AG20443 (cell line): ENCODE measurements at places on chromosomes 5 and 9.

GRCh38 chr5:154196955-154197652, 6.6 kb downstream of the GALNT10 start:
- DNase-seq = no peak

- DNase-seq = no peak
Observed at GRCh38 chr5:147734894-147735293, 47.6 kb downstream of the JAKMIP2 start.

GRCh38 chr5:167488371-167488770, 803.1 kb upstream of the WWC1 start:
- DNase-seq = no peak

- no peak for DNase-seq
Observed at GRCh38 chr9:68841276-68842052, 136.4 kb downstream of the PIP5K1B start.

GRCh38 chr9:24502206-24502937, 43.3 kb downstream of the IZUMO3 start:
- DNase-seq = no peak

- DNase-seq = peak; percentile 76
Observed at GRCh38 chr9:133125941-133126696, 5.1 kb upstream of the RALGDS start.

DNA sequence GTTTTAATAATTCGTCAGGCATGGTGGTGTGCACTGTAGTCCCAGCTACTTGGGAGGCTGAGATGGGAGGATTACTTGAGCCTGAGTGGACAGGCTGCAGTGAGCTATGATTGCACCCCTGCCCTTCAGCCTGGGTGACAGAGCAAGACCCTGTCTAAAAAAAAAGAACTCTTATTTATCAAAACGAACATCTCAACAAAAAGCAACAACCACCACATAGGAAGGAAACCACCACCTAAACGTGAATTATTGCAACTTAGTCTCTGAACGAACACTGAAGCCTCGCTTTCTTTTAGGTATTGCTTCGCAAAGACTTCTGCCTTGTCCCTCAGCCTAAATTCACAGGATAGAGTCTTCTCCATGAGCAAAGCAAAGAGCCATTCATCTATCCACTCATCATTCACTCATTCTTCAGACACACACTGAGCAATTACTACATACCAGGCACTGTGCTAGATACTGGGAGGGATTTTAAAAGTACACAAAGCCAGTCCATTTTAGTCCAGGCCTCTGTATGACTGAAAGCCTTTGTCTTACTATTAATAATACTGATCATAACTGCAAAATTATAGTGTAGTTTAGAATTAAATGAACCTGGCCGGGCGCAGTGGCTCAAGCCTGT, 57.4 kb downstream of the THBS4 start:
- DNase-seq = no peak

DNA sequence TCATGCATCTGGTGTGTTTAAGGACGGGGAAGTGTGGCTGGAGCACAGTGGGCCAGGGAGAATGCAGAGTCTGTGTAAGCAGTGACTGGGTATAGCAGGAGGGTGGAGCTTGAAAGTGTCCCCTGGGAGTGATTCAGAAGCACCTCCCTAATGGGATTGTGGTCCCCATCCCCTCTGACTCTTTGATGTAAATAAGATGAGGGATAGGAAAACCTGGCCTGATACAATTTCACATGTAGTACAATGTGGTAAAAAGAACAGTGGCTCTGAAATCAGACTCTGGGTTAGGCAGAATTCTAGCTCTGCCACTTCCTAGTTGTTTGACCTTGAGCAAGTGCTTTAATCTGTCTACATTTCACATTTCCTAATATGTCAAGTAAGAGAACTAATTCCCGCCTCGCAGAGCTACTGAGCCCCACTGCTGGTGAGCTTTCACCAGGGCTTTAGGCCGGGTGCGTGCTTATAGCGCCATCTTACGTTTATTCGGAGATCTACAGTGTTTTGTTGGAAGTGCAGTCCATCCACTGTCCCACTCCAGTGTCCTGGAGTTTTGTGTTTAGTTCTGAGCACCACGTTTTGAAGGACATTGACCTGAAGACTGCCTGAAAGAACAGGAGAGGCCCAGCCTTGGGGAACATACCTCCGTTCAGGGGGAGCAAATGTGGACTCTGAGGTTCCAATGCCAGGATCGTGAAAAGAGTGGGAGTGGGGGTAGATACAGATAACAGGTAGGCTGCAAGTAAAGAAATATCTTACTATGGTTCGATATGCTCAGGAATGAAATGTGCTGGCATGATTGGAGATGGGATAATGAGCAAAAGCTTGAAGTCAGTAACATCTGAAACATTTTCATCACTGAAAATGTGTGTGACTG, 51.2 kb upstream of the TESK1 start:
- DNase-seq = peak; percentile 89

DNA sequence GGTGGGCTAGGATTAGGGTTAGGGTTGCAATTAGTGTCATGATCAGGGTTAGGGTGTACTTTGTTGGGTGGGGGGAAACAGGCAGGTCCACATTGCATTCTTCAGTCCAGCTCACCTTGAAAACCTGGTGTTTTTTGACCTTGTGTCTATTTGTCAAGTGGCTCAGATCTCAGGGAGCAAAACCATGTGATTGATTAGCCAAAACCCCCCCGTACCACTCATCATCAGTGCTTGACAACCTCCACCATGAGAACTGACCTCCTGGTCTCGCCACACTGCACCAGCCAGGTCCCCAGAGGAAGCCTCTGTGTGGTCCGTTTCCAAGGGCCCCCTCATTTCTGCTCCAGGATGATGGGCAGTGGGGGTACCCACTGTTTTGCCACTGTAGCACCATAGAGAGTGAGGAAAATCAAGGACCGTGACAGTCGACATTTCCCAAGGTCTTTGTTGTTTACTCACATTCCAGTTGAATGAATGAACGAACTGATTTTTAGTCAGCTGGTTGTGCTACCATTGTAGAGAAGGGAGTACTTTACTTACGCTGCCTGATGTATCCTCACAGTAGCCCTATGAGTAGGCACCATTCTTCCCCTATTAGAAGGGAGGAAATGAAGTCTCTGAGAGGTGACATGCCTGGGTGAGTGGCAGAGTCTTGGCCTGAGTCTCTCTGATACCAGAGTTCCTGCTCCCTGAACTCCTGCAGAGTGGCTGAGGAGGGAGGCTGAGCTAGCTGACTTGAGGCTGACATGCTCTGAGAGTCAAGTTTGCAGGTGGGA, 84.8 kb downstream of the RAD23B start:
- DNase-seq = no peak

DNA sequence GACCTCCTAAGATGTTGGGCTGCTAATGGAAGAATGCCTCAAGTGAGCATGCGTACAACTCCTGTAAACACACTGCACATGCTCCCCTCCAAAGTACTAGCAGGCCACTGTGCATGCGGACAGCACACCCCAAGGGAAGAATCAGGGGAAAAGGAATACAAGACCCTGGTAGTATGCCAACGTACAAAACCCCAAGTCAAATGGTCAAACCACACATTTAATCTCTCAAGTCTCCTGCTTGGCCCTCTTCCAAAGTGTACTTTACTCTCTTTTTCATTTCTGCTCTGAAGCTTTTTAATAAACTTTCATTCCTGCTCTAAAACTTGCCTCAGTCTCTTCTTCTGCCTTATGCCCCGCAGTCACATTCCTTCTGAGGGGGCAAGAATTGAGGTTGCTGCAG, 466.4 kb downstream of the DMRTA1 start:
- DNase-seq = no peak

DNA sequence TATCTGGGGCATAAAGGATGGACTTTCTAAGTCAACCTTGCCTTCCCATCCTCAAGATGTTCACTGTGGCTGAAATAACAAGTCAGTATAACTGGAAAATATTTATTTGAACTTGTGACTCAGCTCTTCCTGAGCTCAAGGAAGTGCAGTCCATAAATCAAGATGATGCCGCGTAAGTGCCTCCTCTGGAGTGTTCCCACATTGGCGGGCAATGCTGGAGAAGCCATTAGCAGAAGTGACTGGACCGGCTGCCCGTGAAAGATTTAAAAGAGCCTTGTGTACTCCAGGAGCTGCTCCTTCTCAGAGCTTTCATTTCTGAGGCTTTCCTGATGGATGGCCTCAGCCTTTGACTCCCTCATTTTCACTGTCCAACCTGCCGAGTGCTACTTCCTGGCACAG, 17.4 kb downstream of the TMOD1 start:
- DNase-seq = peak; percentile 80

DNA sequence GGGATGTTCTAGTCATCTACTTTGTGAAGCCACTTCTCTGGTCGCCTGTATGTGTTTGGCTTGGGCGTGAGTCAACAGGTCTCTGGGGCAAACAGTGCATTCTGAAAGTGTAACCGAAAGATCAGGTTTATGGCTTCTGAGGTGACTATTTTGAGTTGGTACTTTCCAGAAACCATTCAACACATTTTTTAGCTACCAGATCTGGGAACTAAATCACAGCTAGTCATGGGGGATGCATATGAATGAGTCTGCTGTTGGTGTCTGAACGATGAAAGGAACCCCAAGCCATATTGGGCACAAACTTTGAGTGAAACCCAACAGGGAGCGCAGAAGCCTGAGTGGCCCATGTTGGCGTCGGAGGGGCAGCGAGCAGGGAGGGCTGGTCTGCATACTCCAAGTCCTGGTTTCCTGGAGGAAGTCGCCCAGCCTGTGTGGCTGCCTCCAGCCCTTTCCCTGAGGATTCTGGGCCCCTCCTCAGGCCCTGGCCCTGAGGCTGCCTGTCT, 35.3 kb downstream of the UBE2QL1 start:
- no peak for DNase-seq

DNA sequence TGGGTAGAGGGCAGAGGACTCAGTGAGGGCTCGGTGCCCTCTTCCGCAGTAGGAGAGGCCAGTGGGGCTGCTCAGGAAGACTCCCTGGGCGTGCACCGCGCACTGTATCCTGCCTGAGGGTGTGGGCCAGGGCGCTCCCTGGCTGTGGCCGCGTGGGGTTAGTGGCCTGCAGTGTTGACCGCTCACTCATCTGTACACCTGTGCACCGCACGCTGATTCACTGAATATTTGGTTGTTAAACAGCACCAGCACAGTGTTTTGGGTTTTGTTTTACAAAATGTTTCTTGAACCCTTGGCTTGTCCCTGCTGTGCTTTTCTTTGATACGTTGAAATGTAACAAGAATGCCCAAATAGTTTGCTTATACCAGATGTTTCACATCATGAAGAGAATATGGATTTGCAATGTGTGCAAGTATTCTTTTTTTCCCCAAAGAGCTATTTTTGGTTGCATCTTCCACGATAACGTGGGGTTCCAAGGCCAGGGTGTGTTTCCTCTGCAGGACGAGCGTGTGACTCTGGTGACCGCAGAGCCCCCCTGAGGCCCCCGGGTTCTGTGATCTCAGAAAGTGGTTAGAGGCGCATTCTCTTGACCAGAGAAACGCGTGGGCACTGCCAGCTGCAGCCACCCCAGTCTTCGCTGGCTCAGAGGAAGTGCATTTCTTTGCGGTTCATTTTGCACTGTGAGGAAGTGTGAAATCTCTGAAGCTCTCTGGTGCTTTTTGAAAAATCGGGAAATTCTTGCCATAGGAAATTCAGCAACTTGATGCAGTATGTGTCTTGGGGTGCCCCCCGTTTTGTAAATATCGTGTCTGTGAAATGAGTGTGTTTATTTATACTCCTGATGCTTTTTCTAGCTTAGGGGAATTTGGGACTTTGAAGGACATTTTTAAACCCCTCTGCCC, 46.9 kb downstream of the AHRR start:
- DNase-seq = peak; percentile 87

GRCh38 chr9:20646656-20647055, 24.4 kb upstream of the MLLT3 start:
- no peak for DNase-seq

DNA sequence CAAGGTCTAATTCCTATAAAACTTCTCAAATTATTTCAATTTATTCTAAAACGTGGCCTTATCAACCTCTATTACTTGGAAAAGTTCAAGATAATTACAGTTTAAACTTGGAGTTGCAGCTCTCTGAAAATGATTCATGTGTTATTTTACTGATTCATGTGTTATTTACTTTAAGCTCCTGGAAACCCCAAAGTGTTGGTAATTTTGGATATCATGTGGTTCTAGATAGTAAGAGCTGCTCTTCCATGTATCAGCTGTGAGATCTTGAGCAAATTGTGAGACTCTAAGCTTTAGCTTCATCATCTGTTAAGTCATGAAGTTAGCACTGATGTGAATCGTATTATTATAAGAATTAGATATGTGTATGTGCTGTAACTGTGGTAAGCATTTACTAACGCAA, 749.2 kb downstream of the TLE4 start:
- DNase-seq = no peak

- no peak for DNase-seq
Observed at GRCh38 chr5:122508623-122509022, 196.6 kb downstream of the SNCAIP start.

GRCh38 chr9:105993116-105993854, 298.9 kb downstream of the TMEM38B start:
- no peak for DNase-seq

- peak; percentile 84 for DNase-seq
Observed at GRCh38 chr9:76699971-76700370, 64.3 kb upstream of the PCA3 start.

- peak; percentile 28 for DNase-seq
Observed at GRCh38 chr9:114216081-114216480, 60.7 kb downstream of the COL27A1 start.

DNA sequence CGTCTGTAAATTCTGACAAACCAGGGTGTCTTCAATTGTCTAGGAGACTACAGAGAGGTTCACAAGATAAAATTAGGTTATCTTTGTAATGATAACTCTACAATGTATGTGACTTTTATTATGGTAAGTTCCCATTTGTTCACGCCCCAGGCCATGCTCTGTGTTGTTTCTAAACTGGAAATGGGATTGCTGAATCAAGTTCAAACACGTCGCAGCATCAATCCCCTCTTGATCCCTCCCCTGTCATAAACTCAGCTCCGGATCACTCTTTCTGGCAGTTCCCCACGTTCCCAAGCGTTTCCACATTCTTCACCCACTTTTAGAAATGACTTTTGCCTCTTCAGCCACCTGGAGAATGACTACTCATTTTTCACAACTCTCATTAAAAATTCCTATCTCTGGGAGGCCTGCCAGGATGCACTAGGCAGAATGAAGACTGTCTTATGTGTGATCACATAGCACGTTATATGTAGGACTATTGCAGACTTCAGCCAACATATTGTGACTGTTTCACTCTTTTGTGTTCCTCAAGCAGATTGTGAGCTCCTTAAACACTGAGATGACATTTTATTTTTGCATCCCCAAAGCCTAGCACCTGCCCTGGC, 1124.2 kb upstream of the WWC1 start:
- DNase-seq = no peak

DNA sequence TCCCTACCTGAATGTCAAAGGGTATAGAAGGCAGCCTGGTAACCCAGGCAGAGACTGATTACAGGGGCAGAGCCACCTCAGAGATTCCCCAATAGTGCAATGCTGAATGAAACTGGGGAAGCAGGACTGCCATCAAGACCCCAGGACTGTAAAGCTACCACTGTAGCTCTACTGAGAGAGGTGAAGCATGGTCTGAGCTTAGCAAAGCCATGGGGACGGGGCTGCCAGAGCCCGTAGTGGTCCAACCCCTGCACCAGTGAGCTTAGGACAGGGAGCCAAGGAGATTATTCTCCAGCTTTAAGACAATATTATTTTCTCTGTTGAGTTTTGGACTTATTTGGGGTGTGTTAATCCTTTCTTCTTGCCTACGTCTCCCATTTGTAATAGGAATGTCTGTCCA, 679.3 kb upstream of the GRAMD2B start:
- no peak for DNase-seq

GRCh38 chr5:154712518-154713437, 42.4 kb upstream of the LARP1 start:
- DNase-seq = no peak
